CD8-positive, alpha-beta memory T cell (primary cell): ENCODE measurements at places on chromosomes 2 and 18.

- DNase-seq: no peak
These were observed 222.4 kb downstream of the PIK3C3 start for GRCh38 chr18:42177390-42177789.

- no peak for DNase-seq
These were observed 1.7 kb downstream of the MFF start for GRCh38 chr2:227326783-227327182.

DNA sequence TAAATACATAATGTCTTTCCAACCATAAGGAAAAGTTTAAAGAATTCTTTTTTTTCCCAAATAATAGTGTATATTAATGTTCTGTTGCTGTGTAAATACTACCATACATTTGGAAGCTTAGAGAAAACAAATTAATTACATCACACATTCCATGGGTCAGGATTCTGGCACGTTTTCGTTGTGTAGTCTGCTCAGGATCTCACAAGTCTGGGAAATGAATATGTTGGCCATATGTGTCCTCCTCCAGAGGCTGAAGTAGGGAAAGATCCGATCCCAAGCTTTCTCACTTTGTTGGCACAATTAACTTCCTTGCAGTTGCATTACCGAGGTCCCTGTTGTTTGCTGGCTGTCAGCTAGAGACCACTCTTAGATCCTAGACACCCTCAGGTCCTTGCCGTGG is 83.9 kb downstream of the RPRM start:
- no peak for DNase-seq

GRCh38 chr2:239146741-239147181 is 254.1 kb downstream of the HDAC4 start:
- DNase-seq: no peak

DNA sequence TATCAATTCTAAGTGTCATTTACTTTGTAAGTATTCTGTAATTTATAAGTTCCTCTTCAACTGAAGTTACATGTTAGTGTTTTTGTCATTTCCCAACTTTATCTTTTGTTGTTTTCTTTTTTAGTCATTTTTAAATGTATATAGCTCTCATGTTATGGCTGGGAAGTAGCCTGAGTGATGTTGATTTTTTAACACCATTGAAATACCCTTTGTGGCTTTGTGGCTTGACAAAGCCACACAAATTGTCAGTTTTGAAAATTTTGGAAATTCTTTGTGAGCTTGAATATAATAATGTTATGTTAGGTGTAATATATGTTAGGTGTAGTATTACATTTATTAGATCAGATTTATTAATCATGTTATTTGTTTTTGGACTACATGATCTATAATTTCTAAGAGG is 16.7 kb downstream of the DNAJC10 start:
- DNase-seq: no peak

- no peak for DNase-seq
These were observed 1452.2 kb upstream of the ACVR2A start for GRCh38 chr2:146392631-146393030.

DNA sequence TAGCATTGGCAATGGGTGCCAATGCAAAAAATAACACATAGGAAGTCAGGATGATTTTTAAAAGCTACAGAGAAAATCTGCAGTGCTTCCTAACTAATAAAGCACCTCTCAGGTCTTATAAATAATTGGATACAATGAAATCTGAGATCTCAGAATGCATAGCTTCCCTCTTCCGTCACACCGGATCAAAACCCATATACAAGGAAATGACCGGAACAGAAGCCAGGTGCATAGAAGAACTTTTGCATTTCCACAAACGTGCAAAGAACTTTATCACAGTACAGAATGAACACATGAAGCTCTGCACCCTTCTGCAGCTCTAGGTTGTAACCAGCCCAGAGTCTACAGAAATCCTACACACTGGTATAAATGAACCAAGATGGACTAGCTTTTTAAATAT is 145.4 kb downstream of the TCF4 start:
- no peak for DNase-seq
